ENCODE measurements at places on chromosomes 5 and 9. TPM values are rescaled to one million over a fixed set of nuclear protein-coding genes. Genes with fewer than 3 reads are reported as not detected.
A peak's percentile ranks its signal among the peaks of the same experiment; 100 is the strongest.

The KCNV2 gene
- not detected for total RNA-seq

DNA sequence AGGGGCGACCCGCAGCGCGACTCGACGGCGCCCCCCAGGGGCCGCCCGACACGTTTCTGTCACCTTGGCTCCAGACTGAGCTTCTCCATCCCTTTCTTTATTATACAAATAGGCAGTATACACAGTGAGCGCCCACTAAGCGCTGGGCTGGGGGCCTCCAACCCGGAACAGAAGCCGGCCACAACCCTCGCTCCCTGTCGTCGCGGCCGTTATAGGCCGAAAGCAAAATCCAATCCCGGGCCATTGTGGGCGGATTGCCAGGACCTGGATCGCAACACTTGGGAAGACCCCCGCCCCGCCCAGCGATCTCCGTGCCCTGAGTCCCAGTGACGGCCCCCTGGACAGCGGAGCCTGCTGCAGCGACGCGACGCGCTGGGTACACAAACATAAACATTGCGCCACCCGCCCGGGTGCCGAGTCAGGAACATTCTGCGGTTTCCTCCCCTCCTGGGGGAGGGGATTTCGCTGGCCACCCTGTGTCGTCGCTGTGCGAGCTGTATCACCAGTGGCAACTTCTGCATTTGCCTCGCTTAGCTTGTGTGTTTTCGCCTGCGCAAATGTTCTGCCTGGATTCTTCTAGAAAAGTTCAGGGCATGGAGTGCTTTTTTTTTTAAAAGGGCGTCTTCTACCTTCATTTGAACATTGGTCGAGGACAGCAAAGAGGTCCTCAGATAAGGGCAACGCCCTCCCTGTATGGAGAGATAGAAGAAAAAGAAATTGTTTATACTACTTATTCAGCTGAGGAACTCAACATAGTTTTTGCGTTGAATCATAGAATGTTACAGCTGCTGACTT is 1.3 kb upstream of the DUSP1 start:
- peak; percentile 78 for DNase-seq

GRCh38 chr5:155485386-155485785 is 471.8 kb downstream of the KIF4B start:
- no peak for DNase-seq

GRCh38 chr5:75837258-75837841 is 120.1 kb upstream of the POC5 start:
- no peak for DNase-seq

The WDR55 gene
- 37.5 TPM for total RNA-seq

DNA sequence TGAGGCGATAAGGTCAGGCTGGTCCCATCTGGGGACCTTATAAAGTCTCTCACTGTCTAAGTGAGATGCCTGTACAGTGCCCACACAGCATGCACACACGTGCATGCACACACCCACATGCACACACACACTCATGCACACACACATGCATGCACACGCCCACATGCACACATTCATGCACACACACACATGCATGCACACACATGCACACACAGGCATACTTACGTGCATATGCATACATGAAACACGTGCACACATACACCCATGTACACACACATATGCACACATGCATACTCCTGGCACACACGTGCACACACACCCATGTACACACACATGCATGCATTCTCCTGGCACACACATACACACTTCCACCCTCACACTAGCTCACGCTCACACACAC is 12.2 kb downstream of the COL23A1 start:
- DNase-seq, result no peak

The CYLC2 gene
- not detected for total RNA-seq

DNA sequence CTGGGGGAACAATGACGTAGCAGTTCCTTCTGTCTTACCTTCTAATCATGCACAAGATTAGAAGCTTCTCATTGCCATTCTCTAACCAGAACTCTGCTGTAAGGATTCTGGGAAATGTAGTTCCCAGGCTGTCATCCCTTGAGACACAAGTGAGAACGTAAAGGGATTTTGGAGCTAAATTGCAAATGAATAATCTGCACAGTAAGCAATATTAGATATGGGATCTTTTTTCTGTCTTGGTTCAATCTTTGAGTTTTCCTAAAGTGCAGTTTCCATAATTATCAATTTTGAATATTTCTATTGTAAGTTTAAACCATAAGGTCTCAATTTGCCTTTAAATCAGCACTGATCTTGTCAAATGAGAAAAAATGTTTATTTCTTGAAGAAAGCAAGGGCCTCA is 189.7 kb upstream of the PLPPR1 start:
- DNase-seq, result no peak

The C9orf50 gene
- total RNA-seq, result not detected

The STRBP gene
- total RNA-seq, result 43.5 TPM

DNA sequence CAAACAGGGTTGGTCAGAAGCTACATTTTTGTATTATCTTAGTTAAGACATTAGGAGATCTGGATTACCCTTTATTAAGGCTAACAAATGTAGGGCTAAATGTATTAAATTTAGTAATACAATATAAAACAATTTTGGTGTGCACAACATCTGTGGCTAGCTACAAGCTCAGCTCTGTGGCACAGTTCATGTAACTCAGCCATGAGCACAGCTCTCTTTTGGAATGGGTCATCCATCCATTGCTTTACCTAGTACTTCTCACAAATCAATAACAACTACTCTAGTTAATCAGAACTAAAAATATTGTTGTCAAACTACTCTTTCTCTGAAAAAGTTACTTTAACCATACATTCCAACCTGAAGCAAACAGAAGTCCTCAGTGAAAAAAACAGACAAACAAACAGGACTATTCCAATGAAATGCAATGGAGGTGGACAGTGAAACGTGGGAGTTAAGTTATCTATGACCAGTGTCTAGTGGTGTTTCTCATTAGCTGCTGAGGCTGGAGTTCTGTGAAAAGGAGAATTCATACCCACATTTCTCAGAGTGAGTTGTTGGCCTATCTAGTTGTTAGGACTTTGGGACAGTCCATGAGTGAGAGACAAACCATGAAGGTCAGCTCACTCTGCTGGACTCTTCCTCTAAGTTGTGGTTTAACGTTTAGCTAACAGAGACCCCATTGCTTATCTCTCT is 55.1 kb downstream of the PIP5K1B start:
- no peak for DNase-seq

The FBLL1 gene
- 0.19 TPM for total RNA-seq

The PAEP gene
- total RNA-seq, result not detected

- DNase-seq, result no peak
Observed at GRCh38 chr9:15430920-15431844, 8.5 kb downstream of the SNAPC3 start.

The FGF18 gene
- 0.21 TPM for total RNA-seq

DNA sequence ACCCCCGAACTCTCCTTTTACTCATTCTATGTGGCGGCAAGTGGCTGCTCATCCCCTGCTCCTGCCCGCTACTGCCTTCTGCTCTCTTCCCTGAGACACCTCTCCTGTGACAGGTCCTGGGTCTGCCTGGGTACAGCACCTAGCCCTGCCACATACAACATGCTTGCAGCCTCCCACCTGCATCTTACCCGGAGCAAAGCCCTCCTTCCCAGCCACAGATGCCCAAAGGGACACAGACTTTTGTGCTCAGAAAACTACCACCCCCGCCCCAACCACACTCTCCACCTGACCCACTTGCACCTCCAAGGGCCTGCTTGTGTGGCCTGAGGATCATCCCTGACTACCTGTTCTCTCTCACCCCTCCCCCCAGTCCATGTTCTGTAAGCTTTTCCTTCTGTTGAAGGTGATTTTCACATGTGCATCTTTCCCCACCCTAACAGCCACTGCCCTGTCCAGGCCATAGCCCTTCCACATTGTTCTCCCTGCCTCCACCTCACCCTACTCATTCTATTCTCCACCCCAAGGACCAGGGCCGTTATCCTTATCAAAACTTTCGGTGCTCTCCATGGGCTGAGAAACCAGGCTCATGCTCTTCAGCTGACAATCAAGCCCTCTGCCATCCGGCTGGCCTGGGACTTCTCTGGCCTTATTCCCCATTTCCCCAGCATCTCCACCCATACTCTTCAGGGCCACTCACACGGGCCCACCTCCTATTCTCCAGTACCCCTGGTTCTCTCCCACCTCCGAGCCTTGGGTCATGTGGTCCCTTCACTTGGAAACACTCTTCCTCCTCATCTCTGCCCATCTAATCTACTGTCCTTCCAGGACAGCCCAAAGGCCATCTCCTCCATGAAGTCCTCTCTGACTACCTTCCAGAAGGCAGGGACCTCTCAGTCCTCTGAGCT is 46.4 kb upstream of the ALDH1B1 start:
- no peak for DNase-seq

The AQP3 gene
- total RNA-seq, result 2.3 TPM

The SPATA31E1 gene
- total RNA-seq, result not detected

The S1PR3 gene
- total RNA-seq, result 0.38 TPM

The SPINK6 gene
- not detected for total RNA-seq

DNA sequence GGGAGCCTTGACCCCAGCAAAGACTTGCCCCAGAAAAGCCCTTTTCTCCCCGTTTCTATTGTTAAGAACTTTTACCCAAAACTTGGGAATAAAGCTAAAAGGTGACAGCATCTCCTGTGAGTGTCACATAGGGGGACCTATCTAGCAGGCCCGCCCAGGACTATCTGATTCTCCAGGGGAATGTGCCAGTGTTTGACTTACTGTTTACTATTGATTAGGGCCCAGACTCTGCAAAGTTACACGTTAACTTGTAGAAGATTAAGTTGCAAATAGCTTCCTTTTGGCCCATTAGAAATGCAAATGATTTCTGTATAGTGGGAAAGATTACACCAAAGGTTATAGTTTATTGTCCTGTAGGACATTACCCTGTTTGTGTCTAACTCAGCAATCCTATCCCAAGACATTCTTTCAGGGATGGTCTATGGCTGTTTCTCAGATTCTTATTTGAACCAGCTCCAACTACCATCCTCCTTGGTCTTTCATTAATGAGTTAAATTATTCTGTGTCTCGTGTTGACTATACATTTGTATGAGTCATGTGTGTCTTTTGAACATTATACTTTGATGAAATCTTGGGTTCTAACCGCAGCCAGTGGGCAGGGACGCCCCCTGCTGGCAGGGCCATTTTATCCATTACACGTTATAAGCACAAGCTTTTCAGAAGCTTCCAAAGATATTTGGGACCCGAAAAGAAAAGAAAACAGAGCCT is 60.7 kb downstream of the HRH2 start:
- peak; percentile 55 for DNase-seq

- DNase-seq, result no peak
Observed at GRCh38 chr9:109290385-109290784, 30.5 kb downstream of the EPB41L4B start.

DNA sequence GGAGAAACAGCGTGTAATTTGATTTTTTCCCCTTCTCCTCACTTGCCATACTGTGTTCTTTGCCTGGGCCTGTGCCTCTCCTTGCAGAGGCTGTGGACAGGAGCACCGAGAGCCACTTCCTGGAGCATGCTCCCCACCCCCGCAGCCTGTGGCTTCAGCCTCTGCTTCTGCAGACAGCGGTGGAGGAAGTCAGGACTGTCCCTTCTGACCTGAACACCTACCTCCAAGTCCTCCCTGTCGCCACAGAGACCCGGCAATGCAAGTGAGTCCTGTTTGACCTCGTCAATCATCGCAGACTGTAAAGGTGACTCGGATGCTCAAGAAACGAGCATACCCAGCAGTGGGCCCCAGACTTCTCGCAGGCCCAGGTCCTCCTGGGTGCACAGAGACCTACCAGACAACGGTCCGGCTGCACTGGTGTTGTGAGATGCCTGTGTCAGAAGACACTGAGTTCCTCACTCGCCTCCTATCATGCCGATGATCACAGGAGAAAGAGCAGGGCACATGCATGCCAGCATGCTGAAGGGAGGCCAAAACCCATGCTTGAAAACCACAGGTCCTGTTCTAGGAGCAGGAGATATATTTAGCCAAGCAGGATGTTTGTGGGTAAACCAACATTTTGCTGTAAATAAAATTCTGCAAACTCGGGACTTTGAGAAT is 198.8 kb downstream of the AUH start:
- peak; percentile 66 for DNase-seq

DNA sequence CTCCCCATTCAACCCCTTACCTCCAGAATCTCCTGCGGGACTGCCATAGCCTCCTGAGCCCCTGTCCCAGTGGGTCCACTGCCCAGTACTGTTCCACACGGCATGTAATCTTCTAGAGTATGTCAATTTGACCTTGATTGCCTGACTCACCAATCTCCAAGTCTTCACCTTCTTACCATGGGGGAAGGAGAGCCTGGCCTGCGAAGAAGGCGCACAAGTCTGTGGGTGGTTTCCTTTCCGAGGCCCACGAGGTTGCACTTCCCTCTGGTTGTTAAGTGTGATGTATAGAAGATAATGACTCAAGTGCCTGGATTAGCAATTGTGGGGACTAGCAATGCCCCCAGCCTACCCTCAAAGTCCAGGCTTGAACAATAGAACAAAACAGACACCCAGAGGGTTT is 8.1 kb upstream of the TENT4A start:
- DNase-seq, result no peak

The GPR21 gene
- not detected for total RNA-seq

The LIFR gene
- total RNA-seq, result not detected

DNA sequence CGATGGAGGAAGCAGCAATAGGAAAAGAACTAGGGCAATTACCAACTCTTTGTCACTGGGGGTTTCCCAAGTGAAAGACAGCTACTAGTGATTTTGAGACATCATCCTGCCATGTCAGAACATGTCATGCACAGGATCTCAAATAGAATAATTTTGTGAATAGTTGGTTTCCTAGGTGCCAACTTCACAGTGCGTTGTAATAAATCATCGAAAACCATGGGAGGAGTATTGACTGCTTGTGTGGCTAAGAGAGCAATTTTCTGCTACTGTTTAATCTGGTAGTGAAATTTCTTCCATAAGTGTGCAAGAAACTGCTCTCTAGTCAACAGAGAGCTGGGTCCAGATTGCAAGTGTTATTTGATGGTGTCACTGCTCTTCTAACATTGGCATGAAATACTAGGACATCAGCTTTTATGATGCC is 168.6 kb downstream of the NNT start:
- DNase-seq, result no peak
